ENCODE measurements at places on chromosomes 11 and 22. TPM values are rescaled to one million over a fixed set of nuclear protein-coding genes. Genes with fewer than 3 reads are reported as not detected.

MPZL2 gene
- total RNA-seq = 0.24 TPM

SNX19 gene
- total RNA-seq = 64.0 TPM

C11orf97 gene
- total RNA-seq = not detected

GTPBP1 gene
- 22.9 TPM for total RNA-seq

TSPAN32 gene
- total RNA-seq = not detected

RAPSN gene
- 3.6 TPM for total RNA-seq

ISX gene
- total RNA-seq = not detected

OR52N5 gene
- total RNA-seq = not detected

RASSF7 gene
- 6.8 TPM for total RNA-seq

RBMXL2 gene
- total RNA-seq = not detected

OR5B21 gene
- total RNA-seq = not detected
